NCI-H510A (cell line): ENCODE measurements at places on chromosomes 4 and X.

- DNase-seq: no peak
These were observed 3.3 kb downstream of the HAND2 start for GRCh38 chr4:173526724-173527102.

GRCh38 chr4:163768014-163768413, 273.5 kb downstream of the TMA16 start:
- DNase-seq: no peak

DNA sequence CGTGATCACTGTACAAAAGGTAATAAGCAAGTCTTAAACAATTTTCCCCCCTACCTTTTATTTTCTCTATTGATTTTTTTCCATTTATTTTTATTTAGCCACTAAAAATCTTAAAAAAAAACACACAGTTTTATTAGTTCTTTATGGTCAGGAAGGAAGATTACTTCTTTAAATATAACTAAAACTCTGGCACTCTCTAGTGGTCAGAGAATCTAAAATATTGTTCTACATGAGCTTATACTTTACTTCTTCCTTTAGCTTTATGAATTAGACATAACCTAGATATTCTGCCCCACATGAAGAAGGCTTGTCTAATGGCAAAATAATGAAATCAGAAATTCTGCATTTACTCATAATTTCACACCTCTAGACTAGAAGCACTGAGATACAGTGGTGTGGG, 135.2 kb downstream of the PDE5A start:
- DNase-seq: no peak

DNA sequence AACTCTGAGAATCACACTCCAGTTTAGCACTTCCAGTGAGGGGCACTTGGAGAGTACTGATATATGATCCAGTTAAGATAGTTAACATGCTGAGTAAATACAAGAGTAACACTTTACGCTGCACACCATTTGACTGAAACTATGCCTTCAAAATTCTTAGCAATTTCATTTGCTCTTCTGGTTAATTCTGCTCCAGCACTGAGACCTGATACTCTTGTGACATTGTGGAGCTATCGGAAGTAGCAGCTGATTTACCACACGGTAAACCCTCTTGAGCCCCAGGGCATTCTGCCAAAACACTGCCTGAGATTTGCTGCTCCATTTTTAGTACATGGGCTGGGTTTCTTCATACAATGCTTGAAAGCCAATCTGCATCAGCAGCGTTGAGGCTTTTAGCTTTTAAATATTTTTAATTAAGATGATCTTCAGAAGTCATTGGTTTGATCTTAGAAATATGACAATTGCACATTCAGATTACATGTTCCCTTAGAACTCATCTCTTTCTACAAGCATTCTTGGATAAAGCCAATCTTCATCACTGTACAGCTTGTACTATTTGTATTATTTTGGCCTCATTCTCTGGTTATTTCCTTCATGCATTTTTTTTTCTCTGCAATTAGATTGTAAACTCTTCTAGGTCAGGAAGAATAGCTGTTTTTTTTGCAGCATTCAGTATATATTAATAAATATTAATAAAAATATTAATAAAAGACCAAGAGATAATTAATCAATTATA, 67.8 kb upstream of the ETNPPL start:
- DNase-seq: peak; percentile 76
